ENCODE measurements at places on chromosomes 2 and 18.

DNA sequence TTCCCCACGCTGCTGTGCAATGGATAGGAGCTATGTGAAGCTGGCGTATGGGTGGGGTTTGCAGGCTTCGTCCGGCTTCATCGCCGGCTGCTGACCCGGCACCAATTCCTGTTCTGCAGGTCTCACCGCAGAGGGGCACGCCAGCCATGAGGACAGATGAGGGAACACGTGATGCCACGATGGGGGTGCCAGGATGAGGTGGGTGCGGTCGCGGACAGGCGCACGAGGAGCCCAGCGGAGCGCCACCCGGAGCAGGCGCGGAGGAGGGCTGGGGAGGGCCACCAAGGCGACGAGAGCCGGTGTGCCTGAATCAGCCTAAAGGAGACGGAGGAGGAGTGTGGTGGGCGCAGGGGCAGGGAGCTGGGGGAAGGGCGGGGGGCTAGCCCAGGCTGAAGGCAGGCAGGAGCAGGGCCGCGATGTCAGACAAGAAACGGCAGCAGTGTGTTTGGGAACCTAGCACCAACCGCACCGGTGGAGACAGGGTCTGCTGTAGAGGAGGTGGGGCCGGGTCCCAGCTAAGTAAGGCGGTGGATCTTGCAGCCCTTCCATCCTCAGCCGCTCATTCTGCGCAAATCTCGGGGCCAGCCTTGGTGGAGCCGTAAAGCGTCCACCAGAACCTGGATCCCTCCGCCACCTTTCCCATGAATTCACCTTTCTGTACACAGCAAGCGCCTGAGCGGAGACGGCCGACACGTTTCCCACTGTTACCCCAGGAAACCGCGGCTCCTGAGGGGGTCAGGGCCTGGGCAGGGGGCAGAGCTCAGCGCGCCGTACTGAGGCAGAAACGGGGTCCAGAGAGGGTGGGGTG is 17.0 kb upstream of the CD8A start:
- DNase-seq: no peak

- DNase-seq: no peak
These were observed 104.4 kb downstream of the LIPG start for GRCh38 chr18:49666045-49666775.

- no peak for DNase-seq
These were observed 66.6 kb upstream of the GPC1 start for GRCh38 chr2:240368781-240369331.

GRCh38 chr2:96637385-96638143 is 548 bp downstream of the KANSL3 start:
- DNase-seq: peak; percentile 64

- no peak for DNase-seq
These were observed 72.7 kb upstream of the LYPD6B start for GRCh38 chr2:148965623-148966437.

- DNase-seq: no peak
These were observed 1.4 kb downstream of the LAMA1 start for GRCh38 chr18:7116001-7116730.
